HCEC 1CT (cell line): ENCODE measurements at places on chromosomes 1 and 21.

DNA sequence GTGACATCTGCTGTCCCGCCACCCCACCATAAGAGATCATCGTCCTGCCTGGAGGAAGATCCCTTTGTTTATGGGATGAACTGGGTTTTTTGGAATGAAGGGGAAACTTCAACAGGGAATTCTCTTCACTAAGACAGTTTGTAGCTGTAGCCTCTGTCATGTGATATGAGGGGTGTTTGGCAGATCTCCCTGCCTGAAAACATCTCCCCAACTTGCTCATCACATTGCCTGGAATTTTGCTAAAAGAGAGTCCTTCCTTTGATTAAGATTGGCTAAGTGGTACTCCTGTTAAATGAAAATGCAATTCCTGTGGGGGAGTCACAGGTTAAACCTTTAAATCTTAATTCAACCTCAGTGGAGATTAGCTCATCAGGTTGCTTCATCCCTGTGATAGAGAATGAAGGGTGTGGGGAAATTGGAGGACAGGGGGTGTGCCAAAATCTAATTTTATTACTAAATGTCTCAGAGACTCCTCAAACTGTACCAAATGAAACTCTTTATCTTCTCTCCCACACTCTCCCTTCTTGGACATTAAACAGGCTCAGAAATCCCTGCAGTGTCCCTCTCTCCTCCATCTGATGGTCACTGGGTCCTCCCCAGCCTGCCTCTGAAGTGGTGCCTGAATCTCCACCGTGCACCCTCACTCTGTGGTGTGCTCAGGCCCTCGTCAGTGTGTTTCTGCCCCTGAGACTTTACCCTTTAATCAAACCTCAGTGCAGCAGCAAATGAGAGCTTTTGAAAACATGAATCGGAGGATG lies 54.8 kb downstream of the IER5 start:
- DNase-seq, result no peak

- no peak for DNase-seq
These were observed 22.2 kb upstream of the AGL start for GRCh38 chr1:99827970-99828369.

DNA sequence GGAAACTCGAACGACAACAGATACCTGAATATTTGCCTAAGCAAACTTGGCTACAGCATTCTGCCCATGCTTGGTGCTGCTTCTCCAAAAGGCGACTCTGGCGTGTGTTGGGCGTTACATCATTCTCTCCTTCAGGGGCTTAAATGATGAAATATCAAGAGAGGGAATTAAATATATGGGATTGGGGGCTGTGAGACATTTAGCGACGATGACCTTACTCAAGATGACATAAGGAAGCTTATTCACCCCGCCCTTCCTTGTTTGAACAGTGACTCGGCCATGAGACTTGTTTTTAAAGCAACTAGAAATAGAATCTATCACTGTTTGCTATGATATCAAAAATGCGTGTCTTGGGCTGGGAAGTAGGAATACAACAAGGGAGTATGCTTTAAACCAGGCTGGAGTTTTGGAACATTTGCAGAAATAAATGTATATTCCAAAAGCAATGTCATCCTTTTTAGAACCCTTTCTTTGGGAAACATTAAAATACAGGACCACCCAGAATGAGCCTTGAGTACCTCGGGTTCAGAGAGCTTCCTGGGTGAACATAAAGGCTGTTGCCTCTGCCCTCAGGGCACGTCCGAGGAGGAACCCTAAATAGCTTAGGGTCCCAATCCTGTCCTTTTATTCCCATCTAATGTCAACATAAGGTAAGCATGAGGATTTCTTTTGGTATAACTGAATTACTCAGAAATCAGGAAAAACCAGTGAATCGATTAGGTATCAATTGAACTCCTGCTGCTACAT lies 123.3 kb upstream of the SLC45A1 start:
- no peak for DNase-seq

- DNase-seq, result no peak
These were observed 178.3 kb downstream of the ATG4C start for GRCh38 chr1:62962014-62962812.

DNA sequence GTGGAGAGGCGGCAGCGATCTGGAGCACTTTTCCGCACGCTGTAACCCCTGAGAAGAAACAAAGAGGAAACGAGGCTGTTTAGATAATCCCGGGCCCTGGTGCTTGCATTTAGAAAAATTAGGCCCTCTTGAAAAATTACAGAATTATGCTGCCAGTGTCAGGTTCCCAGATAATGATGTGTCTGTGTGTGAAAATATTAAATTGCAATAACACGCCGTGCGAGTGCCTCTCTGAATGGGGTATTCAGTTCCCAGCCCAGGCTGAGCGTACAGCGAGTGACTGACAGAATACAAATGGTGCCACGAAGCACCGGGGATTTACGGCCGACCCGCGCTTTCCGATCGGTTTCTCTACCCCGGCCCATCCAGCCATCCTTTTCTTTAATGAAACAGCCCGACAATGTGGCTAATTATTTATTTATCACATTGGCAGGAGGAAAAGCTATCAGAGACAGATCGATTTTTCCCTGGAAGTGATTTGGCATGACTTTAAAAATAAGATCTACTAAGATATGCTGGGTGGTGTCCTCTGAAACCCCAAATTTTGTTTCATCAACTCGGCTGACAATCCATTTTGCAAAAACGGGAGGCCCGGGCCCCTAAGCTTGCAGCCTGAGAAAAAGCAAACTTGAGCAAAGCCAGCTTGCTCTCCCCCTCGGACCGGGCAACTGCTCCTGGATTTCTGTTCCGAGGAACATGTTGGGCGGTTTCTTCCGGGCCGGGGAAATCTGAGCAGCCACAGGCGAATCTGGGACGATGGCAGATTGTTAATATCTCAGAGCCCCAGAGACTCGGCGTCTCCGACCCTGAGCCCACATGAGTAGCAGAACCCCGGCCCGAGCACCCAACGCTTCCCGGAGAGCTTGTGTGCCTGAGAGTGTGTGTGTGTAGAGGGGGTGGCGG lies 11.3 kb downstream of the PRDM16 start:
- no peak for DNase-seq

- DNase-seq, result no peak
These were observed 23.3 kb downstream of the PAX7 start for GRCh38 chr1:18653916-18654315.
